ENCODE measurements at places on chromosomes 16 and 17.

DNA sequence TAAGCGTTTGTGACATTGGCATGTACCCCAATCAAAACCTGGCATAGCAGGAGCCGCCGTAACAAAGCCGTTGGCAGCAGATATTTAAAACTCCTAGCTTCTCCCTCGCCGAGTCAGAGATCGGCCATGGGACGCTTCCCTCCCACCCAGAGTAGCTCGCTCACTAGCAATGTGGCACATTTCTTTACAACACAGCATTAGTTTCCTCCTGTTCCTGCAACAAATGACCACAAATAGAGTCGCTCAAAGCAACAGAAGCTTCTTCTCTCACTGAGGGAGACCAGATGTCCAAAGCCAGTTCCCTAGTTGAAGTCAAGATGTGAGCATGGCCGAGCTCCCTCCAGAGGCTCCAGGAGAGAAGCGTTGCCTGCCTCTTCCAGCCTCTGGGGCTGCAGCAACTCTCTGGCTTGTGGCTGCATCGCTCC lies 106.7 kb downstream of the RBFOX3 start:
- DNase-seq: no peak

GRCh38 chr17:44067545-44067940 lies 1.1 kb upstream of the LSM12 start:
- DNase-seq: no peak

DNA sequence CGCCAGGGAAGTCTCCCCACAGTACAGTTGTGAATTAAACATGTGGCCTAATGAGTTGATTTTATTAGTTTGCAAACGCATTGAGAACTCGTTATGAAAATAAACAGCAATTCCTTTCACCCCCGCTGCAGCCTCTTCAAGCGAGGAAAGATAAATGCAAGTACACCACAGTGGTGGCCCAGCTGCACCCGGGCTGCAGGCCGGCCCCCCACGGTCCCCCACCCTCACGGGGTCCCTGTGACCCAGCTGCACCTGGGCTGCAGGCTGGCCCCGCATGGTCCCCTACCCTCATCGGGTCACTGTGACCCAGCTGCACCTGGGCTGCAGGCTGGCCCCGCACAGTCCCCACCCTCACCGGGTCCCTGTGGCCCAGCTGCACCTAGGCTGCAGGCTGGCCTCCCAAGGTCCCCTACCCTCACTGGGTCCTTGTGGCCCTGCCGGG lies 32.2 kb downstream of the SDK2 start:
- DNase-seq: no peak

- DNase-seq: no peak
Observed at GRCh38 chr16:49483651-49484450, 110.2 kb downstream of the C16orf78 start.

- no peak for DNase-seq
Observed at GRCh38 chr17:74857191-74857590, 2.5 kb downstream of the GRIN2C start.

DNA sequence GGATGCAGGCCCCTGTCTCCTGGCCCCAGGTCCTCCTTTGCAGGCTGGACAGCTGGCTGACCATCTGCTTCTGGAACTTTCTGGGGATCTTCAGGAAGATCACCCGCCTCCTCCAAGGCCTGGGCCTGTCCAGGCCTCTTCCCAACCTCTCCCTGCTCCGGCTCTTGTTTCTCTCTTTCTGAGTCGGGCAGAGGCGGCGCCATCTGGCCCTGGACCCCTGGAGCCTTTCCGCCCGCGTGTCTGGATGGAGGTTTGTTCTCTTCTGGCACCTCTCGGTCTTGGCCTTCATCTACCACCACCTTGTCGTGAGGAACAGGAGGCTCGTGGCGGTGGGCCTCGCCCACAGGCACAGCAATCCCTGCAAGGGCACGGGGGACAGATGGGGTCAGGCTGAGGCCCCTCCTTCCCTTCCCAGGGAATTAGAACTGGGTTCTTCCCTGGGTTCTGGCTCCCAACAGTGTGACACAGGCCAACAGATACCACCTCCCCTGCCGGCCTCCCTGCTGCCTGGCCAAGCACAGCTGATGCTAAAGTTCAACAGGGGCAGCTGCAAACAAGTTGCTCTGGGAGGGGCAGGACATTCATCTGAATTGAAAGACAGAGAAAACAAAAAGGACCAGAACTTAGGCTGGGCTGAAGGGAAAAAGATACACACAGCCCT lies 13.3 kb downstream of the NDUFAF8 start:
- DNase-seq: no peak

GRCh38 chr16:61332461-61332860 lies 703.8 kb downstream of the CDH8 start:
- DNase-seq: no peak

- peak; percentile 53 for DNase-seq
Observed at GRCh38 chr17:74770498-74771318, 5.4 kb downstream of the NAT9 start.

GRCh38 chr16:76797457-76797856 lies 393.5 kb upstream of the MON1B start:
- no peak for DNase-seq

DNA sequence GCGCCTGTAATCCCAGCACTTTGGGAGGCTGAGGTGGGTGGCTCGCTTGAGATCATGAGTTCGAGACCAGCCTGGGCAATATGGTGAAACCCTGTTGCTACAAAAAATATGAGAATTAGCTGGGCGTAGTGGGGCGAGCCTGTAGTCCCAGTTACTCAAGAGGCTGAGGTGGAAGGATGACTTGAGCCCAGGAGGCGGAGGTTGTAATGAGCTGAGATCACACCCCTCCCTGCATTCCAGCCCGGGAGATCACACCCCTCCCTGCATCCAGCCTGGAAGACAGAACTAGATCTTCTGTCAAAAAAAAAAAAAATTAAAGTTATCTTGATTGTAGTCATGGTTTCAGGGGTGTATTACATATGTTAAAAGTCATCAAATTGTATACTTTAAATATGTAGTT lies 26.8 kb upstream of the GLG1 start:
- no peak for DNase-seq
